ENCODE measurements at places on chromosomes 16 and 17. TPM values are rescaled to one million over a fixed set of nuclear protein-coding genes. Genes with fewer than 3 reads are reported as not detected.

- no peaks in the 10 kb centered on the region for H3K4me1 ChIP-seq
- DNase-seq: no peak
- H3K27me3 ChIP-seq: no peaks in the 10 kb centered on the region
- no peaks in the 10 kb centered on the region for H3K36me3 ChIP-seq
- no peak overlapping the region for H3K27ac ChIP-seq
These were observed 16.7 kb upstream of the TENT4B start for GRCh38 chr16:50136399-50136798.

DNA sequence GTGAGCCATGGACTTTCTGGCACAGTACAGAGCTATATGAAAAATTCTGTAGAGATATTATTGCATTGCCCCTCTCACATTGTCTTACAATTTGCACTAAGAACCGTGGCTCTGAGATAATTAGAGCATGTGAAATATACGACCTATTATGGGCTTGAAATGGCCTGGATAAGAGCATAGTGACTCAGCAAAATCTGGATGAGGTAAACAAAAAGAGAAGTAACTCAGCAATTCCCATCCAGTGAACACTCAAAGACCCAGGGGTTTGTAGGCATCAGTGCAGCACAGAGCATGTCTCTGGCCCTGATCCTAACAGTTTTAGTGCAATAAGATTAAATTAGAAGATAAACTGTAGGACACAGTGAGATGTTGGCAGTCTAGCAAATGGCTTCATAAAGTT is 317.2 kb upstream of the MYOCD start:
- no peaks in the 10 kb centered on the region for H3K4me1 ChIP-seq
- H3K4me3 ChIP-seq: no peak overlapping the region
- H3K27me3 ChIP-seq: no peaks in the 10 kb centered on the region
- no peaks in the 10 kb centered on the region for H3K36me3 ChIP-seq
- H3K27ac ChIP-seq: no peak overlapping the region

GPRC5C gene
- 40.3 TPM for total RNA-seq

GRCh38 chr17:42133461-42134041 is 10.9 kb downstream of the HSPB9 start:
- peaks cover 6% of the 10 kb centered on the region for H3K36me3 ChIP-seq
- H3K4me3 ChIP-seq: no peak overlapping the region
- no peak for DNase-seq
- H3K27ac ChIP-seq: peak overlapping the region; percentile 62
- no peaks in the 10 kb centered on the region for H3K4me1 ChIP-seq

DNA sequence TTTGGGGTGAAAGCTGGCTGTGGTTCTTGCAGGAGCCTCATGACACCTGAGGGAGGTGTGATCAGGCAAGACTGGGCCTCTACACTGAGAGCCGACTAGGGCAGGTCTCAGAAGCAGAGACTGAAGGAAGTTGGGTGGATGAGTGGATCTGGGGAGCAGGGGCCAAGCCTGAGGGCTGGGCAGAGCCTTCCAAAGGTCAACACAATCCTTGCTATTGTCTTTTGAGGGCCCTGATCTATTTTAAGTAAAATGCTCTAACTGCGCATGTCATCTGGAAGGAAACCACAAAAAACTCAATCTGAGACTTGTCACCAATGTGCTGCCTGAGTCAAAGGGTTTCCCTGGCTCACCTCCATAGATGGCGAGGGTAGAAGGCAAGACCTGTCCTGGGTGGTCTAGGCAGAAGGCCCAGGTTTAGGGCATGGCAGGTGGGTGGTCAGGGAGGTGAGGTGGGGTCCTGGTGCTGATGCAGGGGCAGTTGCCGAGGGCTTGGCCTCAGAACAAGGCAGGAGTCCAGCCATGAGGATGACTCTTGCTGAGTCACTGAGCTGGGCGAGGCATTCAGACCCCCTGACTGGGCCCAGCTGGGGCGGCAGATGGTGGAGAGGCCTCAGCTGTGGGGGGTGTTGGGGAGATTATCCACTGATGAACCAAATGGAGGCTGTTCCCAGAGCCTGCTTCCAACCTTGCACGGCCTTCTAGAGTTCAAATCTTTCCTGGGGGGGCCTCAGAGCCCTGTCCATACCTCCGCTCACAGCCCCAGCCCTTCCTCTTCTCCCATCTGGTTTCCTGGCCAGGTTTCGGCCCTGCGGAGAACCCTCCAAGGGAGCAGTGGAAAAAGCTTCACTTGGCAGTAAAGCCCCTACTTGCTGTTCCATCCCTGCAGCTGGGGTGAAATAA is 5.1 kb downstream of the MVP start:
- H3K27me3 ChIP-seq: no peaks in the 10 kb centered on the region
- no peak overlapping the region for H3K4me3 ChIP-seq
- DNase-seq: no peak
- H3K27ac ChIP-seq: peak overlapping the region; percentile 86
- peaks cover 13% of the 10 kb centered on the region for H3K4me1 ChIP-seq
- no peaks in the 10 kb centered on the region for H3K36me3 ChIP-seq

DNA sequence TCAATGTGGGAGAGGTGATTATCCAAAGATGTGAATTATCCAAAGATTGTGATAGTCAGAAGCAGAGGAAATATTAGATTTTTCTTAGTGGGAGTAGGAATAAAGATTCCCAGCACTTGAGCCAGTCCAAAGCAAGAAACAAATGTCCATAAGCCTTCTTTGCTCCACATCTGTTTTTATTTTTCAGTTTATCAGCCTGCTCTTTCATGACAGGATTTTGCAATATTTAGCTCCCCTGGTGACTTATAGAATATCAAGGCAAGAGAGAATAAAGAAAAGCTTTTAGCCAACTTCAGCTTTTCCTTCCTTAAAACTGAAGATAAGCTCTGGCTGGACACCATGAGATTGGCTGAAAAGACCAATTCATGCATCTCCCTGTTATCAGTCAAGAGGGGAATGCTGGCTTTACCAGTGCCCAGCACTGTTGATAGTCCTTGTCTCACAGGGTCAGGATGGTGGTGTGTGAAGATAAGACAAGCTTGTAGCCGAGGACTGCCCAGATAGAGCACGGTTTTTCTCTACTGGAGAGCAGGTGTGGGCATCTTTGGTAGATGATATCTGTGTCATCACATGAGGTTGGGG is 706.5 kb downstream of the KCNJ2 start:
- no peaks in the 10 kb centered on the region for H3K36me3 ChIP-seq
- H3K27me3 ChIP-seq: no peaks in the 10 kb centered on the region
- H3K4me1 ChIP-seq: no peaks in the 10 kb centered on the region
- no peak for DNase-seq

DNA sequence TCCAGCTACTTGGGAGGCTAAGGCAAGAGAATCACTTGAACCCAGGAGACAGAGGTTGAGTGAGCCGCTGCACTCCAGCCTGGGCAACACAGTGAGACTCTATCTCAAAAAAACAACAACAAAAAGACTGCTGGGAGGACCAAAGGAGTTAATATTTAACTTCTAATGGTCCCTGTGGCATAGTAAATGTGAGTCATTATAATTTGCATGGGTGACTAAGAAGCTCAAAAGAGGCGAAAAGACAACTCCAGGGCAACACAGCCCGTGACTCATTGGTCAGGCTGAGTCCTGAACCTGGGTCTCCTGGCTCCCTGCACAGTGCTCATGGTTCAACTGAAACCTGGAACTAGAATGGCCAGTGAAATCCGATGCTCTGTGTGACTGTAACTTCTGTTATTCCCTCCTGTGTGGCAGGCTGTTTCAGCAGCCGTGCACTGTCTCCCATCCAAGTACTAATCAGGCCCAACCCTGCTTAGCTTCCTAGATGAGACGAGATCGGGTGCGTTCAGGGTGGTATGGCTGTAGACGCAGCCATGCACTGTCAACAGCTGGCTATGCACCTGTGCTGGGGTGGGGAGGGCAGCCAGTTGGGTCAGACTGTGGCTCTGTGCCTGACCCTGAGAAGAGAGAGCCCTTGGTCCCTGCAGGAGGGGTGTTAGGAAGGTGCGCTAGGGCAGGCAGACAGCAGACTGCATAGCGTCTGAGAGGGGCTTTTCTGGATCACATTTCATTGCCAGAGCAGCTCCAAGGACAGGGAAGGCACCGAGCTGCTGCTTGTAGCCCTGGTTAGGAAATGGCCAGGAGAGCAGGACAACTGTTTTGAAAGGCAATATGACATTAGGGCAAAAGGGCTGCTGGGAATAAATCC is 14.5 kb upstream of the GPRC5C start:
- no peak for DNase-seq
- no peaks in the 10 kb centered on the region for H3K4me1 ChIP-seq
- no peaks in the 10 kb centered on the region for H3K36me3 ChIP-seq
- H3K27ac ChIP-seq: no peak overlapping the region
- H3K27me3 ChIP-seq: no peaks in the 10 kb centered on the region

SOST gene
- not detected for total RNA-seq

B4GALNT2 gene
- total RNA-seq: 0.66 TPM

DNA sequence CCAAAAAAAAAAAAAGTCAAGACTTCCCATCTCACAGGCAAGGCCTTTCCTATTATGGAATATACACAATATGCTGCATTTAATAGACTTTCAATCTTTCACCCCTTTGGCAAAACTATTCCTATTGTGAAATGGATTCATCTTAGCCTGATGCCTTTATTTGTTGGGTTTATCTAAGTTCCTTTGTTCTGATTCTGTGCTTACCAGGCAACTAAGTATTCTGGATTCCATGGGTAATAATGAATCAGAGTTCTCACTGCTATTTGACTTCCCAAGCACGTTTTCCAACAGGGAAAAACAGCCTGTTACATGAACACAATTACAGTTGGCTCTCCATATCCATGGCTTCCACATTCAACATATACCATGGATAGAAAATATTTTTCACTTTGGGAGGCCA is 135.5 kb downstream of the MYO1D start:
- no peaks in the 10 kb centered on the region for H3K4me1 ChIP-seq
- no peaks in the 10 kb centered on the region for H3K36me3 ChIP-seq
- H3K27ac ChIP-seq: no peak overlapping the region
- no peak for DNase-seq
- no peak overlapping the region for H3K4me3 ChIP-seq
- no peaks in the 10 kb centered on the region for H3K27me3 ChIP-seq

- no peak overlapping the region for H3K27ac ChIP-seq
- H3K27me3 ChIP-seq: peaks cover 3% of the 10 kb centered on the region
- no peak for DNase-seq
- H3K36me3 ChIP-seq: no peaks in the 10 kb centered on the region
These were observed 30.5 kb downstream of the PIK3R6 start for GRCh38 chr17:8836821-8837562.

GRCh38 chr16:17358355-17358754 is 112.4 kb downstream of the XYLT1 start:
- no peaks in the 10 kb centered on the region for H3K36me3 ChIP-seq
- H3K4me3 ChIP-seq: no peak overlapping the region
- H3K27ac ChIP-seq: no peak overlapping the region
- no peaks in the 10 kb centered on the region for H3K4me1 ChIP-seq

GRCh38 chr16:69277413-69277812 is 33.7 kb upstream of the VPS4A start:
- H3K27me3 ChIP-seq: no peaks in the 10 kb centered on the region
- peak overlapping the region; percentile 38 for H3K27ac ChIP-seq
- no peaks in the 10 kb centered on the region for H3K36me3 ChIP-seq
- DNase-seq: no peak
- H3K4me1 ChIP-seq: no peaks in the 10 kb centered on the region
- H3K4me3 ChIP-seq: no peak overlapping the region

DNA sequence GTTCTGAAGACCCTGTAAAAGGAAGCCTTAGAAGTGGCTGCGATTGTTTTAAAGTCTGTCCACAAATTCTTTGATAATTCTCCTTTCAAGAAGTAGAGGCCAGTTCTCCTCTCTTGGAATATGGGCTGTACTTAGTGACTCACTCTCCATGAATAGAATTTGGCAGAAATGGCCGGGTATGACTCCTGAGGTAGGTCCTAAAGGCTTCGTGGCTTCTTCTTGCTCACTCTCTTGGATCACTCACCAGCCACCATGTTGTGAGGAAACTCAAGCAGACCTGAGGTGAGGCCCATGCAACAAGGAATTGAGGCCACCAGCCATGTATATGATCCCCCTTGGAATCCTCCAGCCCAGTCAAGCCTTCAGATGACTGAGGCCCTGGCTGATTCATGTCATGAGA is 75.8 kb downstream of the WWOX start:
- no peak for DNase-seq
- H3K27me3 ChIP-seq: no peaks in the 10 kb centered on the region
